Neural cell (in vitro differentiated cells): ENCODE measurements at places on chromosomes 13 and 19. TPM values are rescaled to one million over a fixed set of nuclear protein-coding genes. Genes with fewer than 3 reads are reported as not detected.

Gene GFY
- not detected in 2 replicates for polyA plus RNA-seq

Gene KLK14
- polyA plus RNA-seq, result not detected in 2 replicates

Gene CADM4
- polyA plus RNA-seq, result 211 and 220 TPM in 2 replicates

Gene CD70
- polyA plus RNA-seq, result not detected in 2 replicates

Gene IGFL1
- polyA plus RNA-seq, result not detected in 2 replicates

Gene GAMT
- polyA plus RNA-seq, result 32.5 and 54.1 TPM in 2 replicates

Gene TDRD12
- 8.5 and 9.2 TPM in 2 replicates for polyA plus RNA-seq

Gene RNF225
- polyA plus RNA-seq, result not detected in 2 replicates

Gene KLK5
- not detected in 2 replicates for polyA plus RNA-seq

Gene ATP8B3
- 0.74 and 1.5 TPM in 2 replicates for polyA plus RNA-seq

Gene KCNN1
- polyA plus RNA-seq, result 9.9 and 13.8 TPM in 2 replicates

Gene CA11
- polyA plus RNA-seq, result 105 and 108 TPM in 2 replicates

Gene SULT2B1
- polyA plus RNA-seq, result not detected in 2 replicates

Gene MBD3L3
- not detected in 2 replicates for polyA plus RNA-seq

Gene CGB3
- polyA plus RNA-seq, result not detected in 2 replicates

Gene HNRNPUL1
- polyA plus RNA-seq, result 34.6 and 38.3 TPM in 2 replicates

Gene DEDD2
- polyA plus RNA-seq, result 69.9 and 72.8 TPM in 2 replicates

Gene ZNF470
- polyA plus RNA-seq, result 9.6 and 13.6 TPM in 2 replicates

Gene TMEM59L
- polyA plus RNA-seq, result 138 and 173 TPM in 2 replicates

Gene SELENOV
- polyA plus RNA-seq, result 1.3 TPM in 1 of 2 replicates, not detected in the other

Gene RFPL4A
- not detected in 2 replicates for polyA plus RNA-seq

Gene ZNF723
- not detected in 2 replicates for polyA plus RNA-seq

Gene KLK6
- polyA plus RNA-seq, result not detected in 2 replicates

Gene ZNF136
- polyA plus RNA-seq, result 14.2 and 16.2 TPM in 2 replicates
